Stimulated activated CD4-positive, alpha-beta T cell treated with anti-CD3 and anti-CD28 coated beads, Interleukin-15, amount 100 ng/mL, for 1 hour (primary cell): ENCODE measurements at places on chromosomes 4 and X.

DNA sequence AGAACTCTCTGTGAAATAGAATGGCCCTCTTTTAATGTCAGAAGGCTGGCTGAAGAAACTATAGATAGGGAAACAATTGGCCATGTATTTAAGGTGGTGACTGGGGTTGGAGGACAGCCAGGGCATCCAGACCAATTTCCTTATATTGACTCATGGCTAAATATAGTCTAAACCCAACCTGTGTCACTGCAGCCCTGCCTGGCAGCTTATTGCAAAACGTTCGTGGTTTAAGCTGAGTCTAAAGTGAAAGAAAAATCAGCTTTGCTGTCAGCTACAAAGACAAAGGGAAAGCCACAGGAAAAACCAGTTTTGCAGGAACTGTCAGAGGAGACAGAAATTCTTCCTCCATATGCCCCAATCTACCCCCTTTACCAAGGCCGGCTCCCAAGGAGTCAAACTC is 902.8 kb upstream of the NDST4 start:
- DNase-seq: no peak

GRCh38 chr4:173415092-173415491 is 16.2 kb upstream of the SCRG1 start:
- no peak for DNase-seq

GRCh38 chrX:66110112-66110511 is 53.9 kb upstream of the HEPH start:
- DNase-seq: no peak

DNA sequence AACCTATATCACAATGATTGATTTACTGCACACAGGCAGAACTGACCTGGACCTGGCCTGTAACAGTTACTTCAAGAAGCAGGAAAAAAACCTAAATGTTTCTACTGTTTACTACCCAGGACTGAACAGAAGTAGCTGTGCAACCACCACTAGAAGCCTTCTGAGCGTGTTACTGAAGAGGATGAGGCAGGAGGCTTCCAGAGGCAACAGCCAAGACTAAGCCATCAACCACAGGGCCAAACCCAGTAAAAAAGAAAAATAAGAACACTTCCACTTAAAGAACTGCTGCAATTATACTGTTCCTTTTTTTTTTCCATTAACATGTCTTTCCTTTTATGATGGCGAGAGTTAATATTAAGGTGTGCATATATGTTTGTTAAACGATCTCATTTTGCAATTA is 29.4 kb upstream of the TTC29 start:
- DNase-seq: no peak

GRCh38 chr4:121360495-121360894 is 20.3 kb downstream of the QRFPR start:
- no peak for DNase-seq

DNA sequence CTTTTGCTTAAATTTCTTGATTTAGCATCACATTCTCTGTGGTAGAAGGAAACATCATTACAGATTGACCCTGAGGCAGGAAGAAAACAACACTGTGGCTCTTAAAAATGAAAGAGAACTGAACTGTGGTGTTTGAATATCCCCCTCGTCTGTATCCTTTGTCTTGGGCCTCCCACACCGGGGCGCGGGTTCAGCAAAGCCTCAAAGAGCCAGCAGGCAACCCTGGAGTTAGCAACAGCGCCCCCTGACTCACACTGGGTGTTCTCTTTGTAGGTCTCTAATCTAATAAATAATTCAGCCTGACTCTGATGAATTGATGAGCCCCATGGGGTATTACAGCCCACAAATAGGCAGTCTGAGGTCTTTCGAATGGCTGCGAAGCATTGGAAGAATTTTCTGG is 46.1 kb upstream of the CTSO start:
- DNase-seq: no peak

- no peak for DNase-seq
Measured at GRCh38 chr4:1384675-1385372, 21.4 kb downstream of the NKX1-1 start.

- no peak for DNase-seq
Measured at GRCh38 chr4:66943112-66943511, 602.2 kb downstream of the CENPC start.

- DNase-seq: peak; percentile 60
Measured at GRCh38 chr4:139083956-139084803, 68.6 kb downstream of the NOCT start.

DNA sequence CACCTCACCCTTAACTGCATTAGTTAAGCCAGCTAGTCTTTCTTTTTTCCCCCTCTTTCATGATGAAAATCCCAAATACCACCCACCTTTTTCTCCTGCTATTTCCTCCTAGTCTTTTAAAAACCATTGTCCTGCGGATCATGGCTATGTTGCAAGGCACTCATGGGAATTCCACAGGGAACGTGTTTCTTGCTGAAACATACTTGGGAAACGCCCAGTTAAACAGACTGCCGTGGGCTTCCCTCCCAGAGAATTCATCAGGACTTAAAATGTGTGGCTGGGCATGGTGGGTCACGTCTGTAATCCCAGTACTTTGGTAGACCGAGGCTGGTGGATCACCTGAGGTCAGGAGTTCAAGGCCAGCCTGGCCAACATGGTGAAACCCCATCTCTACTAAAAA is 32.2 kb downstream of the XG start:
- no peak for DNase-seq

GRCh38 chr4:176953021-176953420 is 160.3 kb upstream of the VEGFC start:
- DNase-seq: no peak

DNA sequence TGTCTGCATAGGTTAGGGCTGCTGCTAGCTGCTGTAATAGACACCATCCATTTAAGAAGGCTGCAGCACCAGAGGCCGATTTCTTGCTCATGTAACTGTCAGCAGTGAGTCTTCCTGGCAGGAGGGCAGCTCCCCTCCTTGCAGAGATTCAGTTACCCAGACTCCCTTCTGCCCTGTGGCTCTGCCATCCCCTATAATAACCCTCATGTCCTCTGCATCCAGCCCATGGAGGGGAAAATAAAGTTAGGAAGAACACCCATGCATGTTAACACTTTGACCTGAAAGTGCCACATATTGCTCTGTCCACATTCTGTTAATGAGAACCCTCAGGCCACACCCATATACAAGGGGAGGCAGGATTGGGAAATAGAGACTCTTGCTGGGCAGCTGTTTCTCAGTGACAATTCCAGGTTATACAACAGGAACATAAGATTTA is 5.4 kb downstream of the STBD1 start:
- no peak for DNase-seq

GRCh38 chr4:80243274-80244018 is 23.0 kb upstream of the FGF5 start:
- DNase-seq: no peak

- no peak for DNase-seq
Measured at GRCh38 chr4:139762720-139763119, 97.1 kb downstream of the MGST2 start.

DNA sequence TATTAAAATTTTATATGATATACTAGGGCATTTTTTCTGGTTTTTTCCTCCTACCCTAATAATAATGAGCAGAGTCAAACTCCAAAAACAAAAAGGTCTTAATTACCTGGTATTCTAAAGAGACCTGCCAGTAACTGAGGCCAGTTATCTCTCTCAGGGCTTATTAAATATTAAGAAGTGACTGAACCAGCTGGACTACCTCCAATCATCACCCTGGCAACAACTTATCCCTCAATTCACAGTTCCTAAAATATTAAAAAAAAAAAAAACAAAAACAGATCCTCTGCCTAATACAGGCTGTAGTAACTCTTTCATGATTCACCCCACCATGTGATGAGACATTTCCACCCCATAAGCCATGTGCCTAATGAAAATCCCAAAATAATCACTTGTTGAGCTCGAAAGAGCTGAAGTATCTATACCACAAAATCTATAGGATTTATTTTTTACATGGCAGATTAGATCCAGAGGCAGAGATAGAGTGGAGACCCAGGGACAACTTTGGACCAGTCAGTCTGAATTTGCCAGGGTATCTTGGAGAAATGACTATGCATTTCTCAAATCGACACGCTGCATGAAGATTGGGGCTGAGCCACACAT is 698.0 kb downstream of the FAT4 start:
- DNase-seq: no peak

GRCh38 chr4:123976285-123976684 is 579.7 kb downstream of the SPRY1 start:
- no peak for DNase-seq
